ENCODE measurements at places on chromosomes 5 and 9.

DNA sequence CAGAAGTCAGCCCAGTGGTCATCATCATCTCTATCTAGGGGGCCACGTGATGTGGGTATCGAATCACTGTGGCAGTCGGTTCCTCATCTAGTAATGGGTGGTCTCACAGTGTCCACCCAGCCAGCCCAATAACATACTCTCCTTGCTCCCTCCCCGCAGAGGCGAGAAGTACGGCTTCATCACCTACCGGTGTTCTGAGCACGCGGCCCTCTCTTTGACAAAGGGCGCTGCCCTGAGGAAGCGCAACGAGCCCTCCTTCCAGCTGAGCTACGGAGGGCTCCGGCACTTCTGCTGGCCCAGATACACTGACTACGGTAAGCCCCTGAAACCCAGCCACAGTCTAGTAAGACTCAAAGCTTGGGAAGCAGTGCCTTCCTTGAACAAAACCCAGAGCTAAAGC is 99.0 kb downstream of the PDE6A start:
- DNase-seq: no peak

DNA sequence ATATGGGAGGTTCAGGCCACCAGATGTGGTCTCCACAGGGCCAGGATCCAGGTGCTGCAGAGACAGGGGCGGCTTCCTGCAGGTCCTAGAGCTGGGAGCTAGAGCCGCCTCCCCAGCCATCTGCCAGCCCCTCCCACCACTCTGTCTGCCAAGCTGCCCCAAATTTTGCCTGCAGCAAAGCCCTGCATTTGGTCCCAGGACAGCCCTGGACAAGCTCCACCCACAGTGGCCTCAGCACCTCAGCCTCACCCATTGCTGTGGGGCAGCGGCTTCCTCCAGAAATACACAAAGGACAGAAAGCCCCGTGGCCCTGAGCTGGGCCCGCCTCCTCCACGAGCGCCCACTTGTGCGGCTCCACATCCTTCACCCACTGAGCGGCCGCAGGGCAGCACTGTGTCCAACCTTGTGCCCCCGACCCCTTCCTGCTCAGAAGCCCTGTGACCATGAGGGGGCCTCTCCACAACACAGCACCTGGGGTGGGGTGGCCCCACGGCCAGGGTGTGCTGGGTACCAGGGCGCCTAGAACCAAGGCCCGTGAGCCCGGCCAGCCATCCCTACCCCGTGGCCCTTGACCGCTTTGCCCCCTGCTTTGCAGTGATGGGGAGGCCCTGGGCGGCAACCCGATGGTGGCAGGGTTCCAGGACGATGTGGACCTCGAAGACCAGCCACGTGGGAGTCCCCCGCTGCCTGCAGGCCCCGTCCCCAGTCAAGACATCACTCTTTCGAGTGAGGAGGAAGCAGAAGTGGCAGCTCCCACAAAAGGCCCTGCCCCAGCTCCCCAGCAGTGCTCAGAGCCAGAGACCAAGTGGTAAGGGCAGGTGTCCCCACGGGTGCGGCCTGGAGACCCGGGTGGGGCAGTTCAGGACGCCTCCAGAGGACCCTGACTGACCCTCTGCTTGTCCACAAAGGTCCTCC is 3.7 kb upstream of the AJM1 start:
- no peak for DNase-seq

DNA sequence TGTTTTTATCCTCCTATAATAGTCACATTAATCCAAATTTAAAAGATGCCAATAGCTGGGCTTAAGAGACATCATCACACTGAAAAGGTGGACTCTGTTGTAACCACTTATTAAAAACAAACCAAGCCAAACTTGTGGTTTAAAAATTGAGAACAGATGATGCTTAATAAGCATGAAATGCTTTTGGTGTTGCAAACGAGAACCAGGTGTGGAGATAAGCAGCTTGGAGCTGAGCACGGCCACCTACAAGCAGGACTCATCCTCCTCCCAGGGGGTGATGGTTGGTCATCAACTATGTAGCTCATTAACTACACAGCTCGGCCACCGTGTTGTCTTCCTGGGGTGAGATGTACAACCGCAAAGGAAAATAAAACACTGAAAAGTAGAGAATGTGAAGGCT is 154.4 kb downstream of the NPR3 start:
- DNase-seq: no peak

DNA sequence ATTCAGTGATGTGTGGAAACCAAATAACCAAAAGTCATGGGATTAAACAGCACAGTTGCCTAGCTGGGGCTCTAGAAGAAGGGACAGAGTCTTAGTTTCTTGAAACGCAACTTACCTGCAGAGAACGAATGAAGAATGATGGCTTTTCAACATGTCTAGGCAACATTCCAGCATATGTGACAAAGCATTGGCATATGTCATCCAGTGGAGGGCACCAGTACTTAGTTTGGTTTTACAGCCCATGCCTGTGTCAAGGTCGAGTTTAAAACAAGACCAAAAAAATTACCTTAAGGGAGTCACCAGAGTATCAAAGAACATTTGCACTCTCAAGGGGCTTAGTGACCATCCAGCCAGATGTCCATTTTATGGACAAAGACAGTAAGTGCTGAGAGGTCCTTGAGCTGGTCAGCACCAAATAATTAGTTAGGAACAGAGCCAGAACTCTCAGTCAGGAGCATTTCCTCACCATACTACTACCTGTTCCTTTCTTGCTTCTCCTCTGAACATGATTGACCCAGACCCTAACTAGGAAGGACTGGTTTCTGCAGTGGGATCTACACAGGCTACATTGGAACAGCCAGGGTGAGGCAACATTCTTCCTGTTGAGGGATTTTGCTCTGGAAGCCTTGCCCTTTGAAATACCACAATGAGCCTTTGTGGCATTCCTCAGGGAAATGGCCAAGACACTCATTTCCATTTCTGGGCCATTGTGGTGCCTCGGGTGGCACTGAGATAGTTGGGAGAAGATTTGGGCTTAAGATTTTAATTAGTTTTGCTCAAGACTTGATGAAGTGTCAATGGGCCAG is 75.4 kb upstream of the ANKH start:
- DNase-seq: peak; percentile 47

GRCh38 chr5:133996683-133997252 is 8.0 kb downstream of the VDAC1 start:
- DNase-seq: peak; percentile 37

- no peak for DNase-seq
Observed at GRCh38 chr9:111985315-111985714, 88.7 kb downstream of the UGCG start.

- no peak for DNase-seq
Observed at GRCh38 chr5:131316026-131316425, 52.2 kb downstream of the CDC42SE2 start.

DNA sequence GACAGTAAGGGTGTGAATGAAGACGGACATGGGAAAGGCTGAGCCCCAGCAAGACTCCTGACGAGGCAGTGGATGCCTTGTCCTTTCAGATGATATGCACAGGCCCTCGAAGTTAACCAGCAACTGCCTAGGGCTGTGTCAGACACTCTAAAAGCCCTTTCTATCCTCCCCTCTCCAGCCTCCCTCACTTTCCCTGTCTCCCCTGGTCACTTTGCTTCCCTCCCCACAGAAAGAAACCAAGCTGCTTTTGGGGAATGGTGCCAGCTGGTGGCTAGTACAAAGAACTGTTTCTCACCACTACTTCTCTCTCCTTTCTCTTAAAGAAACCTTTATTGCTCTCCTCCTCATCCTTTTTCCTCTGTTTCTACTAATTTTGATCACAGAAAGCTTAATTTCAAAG is 21.4 kb downstream of the LHFPL2 start:
- peak; percentile 50 for DNase-seq

DNA sequence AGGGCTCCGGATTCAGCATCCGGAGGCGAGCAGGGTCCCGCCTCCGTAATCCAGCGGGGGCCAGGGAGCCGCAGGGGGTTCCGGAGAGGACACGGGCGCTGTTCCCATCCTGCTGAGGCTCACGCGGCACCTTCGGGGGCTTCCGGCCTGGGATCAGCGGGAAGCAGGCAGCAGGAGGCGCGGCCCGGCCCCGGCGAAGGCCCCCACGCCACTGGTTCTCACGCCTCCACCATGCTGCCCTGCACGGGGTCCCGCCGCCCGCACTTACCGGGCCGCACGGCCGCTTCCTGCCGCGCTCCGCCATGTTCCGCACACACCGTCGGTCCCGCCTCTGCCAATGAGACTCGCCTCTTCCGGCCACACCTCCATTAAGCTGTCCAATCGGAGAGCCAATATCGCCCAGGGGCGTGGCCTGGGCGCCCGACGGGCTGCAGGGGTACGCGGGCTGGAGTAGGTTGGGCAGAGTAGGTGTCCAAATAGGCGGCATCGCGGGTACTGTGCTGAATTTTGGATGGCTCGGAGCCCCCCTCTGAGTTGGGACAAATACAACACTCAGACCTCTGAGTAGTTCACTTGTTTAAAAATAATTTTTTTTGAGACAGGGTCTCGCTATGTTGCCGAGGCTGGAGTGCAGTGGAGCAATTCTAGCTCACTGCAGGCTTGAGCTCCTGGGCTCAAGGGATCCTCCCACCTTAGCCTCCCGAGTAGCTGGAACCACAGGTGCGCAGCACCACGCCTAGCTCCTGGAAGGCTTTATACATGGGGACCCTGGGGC is at the start of gene SPOUT1:
Gene SPOUT1 (minus strand): TSS at position 318 of the 775 bp plus-strand sequence. CDS start 14 bp downstream, at position 304.
- peak; percentile 93 for DNase-seq

DNA sequence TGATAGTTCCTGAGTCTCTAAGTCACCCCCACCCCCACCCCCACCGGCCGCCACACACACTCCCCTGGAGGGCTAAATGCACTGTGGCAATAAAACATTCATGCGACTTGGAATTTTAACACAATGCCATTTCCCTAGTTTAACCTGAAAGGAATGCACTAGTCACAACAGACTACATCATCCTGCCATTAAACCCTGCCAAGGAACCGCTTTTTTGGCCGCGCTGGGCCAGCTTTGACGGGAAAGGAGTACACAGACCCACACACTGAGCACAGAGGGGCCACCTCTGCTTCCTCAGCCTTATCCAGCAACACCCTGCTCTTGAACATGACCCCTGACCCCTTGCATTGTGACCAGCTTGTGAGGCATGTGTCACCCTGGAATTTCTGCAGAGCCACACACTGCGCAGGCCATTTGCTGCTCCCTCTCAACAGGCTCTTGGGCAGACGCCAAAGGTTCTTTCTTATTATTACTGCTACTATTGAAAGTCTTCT is 165.3 kb downstream of the BNC2 start:
- DNase-seq: peak; percentile 100

DNA sequence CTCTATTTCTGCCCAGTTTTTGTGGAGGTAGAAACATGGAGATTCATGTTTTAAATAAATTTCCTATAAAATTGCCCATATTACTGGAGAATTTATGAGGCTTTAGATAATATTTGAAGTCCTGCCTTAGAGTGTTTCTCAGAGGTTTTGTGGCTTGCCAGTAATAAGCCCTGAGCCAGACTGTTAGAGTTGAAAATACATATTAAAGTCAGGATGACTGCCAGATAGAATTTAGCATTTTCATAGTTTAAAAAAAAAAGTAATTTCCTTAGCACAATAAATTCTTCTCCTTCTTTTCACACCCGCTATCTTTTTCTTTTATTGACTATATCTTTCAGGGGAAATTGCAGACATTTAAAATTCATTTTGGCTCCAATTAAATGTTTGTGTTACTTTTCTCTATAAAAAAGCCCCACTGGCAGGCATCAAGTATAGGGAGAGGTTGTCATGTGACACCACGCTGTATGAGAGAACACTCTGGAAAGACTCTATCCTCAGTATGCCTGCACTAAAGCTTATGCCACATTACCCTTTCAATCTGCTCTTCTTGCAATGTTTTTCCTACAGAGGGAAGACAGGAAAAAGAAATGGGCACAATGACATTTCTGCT is 135.2 kb downstream of the MPDZ start:
- no peak for DNase-seq

- no peak for DNase-seq
Observed at GRCh38 chr9:23850690-23851629, 24.9 kb upstream of the ELAVL2 start.

DNA sequence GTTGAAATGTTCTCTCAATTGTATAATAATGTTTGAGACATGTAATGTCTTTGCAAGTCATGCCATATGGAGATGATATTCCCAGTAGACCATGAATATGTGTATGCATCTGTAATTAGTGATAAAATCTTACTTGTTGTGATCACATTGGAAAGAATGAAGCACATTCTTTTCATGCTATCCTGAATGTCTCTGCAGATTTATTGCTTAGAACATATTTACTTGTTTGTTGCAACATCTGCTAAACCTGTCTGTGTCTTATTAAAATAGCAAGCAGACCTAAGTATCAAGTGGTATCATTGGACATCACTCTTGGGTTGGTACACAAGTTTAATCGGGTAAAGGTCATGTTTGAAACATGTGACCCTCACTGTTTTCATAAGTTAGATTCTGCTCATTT is 265.5 kb upstream of the CD180 start:
- no peak for DNase-seq

- no peak for DNase-seq
Observed at GRCh38 chr9:87479801-87480201, 17.9 kb upstream of the DAPK1 start.

- DNase-seq: no peak
Observed at GRCh38 chr9:18296702-18297055, 177.3 kb upstream of the ADAMTSL1 start.

DNA sequence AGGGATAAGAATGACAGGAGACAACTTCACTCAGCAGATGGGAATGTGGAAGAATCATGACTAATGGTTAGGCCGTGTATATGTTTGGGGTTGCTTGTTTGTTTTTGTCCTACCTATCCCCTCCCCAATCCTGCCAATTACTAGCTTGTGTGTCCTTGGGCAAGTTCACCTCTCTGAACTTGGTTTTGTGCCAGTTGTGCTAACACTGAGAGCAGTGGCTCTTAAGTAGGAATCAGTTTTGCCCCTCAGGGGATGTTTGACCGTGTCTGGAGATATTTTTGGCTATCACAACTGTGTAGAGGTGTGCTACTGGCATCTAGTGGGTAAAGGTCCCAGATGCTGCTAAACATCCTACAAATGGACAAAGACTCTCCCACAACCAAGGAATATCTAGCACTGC is 287.0 kb downstream of the DMRT2 start:
- DNase-seq: no peak

DNA sequence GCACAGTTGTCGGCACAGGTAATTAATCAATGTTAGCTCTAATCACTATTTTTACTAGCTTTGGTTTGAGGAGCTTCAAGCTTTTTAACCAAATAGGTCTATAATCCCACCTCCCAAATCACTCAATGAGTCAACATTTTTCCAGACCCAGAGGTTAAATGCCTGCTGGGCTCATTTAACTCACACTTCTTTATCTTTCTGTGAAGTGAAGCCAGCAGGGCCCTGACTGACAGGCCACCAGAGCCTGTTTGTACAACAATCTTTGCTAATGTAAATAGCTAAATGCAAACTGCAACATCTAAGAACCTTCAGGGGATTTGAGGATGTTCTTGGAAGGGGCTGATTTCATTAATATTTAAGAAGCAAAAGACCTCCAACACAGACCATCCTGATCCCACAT is 98.4 kb upstream of the NREP start:
- DNase-seq: no peak

DNA sequence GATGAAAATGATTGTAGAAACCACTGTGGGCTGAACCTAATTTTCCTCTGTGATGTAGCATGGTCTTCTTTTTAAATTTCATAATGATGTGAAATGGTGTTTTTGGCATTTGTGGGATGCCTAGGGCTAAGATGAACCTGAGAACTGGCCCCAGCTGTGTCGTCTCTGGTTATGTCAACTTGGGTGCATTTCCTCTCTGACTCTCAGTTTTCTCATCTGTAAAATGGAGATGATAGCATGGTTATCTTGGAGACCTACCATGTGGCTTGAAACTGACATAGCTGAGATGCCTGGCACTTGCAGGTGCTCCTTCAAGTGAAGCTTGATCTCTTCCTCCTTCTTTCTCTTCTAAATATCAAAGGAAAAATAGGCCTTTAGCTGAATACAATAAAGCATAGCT is 77.8 kb downstream of the BOD1 start:
- no peak for DNase-seq

- no peak for DNase-seq
Observed at GRCh38 chr5:180358694-180359093, 5.6 kb upstream of the GFPT2 start.
